Stimulated activated CD8-positive, alpha-beta memory T cell treated with anti-CD3 and anti-CD28 coated beads, Interleukin-2, amount 100 ng/mL, for 1 hour (primary cell): ENCODE measurements at places on chromosomes 6 and 20.

DNA sequence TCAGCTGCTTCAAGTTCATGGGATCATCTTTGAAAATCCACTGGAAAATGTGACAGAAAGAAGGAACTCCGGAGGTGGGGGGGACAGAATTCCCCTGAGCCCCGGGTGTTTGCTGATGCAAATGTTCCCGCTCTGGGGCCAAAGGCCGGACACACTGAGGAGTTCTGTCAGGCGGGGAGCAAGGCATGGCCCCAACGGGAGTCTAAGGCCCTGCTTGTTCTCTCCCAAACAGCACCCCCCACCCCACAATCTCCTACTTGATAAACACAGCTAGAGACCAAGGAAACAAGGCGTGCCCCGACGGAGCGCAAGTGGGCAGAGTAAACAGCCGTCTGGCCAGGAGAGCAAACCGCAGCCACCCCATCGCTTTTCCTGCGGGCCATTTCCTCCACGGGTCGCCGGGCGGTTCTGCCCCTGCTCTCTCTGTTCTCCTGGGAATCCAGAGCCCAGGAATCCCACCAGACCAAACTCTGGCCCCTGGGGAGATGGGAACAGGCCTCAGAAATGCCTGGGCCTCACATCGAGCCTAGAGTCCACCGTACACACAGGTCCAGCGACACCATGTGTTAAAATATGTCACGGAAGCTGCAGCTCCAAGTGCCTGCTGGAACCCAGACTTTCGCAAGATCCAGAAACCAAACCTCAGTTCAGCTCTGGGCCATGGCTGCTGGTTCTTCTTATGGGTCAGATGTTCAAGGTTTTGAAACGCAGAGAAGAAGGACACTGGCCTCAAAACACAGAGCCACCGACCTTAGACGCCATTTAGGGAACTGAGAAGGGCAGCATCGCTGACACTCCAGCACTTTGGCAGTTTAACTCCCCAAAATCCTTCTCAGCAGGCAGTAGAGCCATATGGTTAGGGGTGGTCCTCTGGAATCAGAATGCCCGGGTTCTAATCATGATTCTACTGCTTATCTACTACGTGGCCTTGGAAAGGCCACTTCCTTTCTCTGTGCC is 104.2 kb downstream of the PREX1 start:
- no peak for DNase-seq

- no peak for DNase-seq
Observed at GRCh38 chr6:149421132-149421531, 21.1 kb downstream of the SUMO4 start.

GRCh38 chr6:119627908-119628669 is 278.5 kb upstream of the MAN1A1 start:
- DNase-seq: no peak

DNA sequence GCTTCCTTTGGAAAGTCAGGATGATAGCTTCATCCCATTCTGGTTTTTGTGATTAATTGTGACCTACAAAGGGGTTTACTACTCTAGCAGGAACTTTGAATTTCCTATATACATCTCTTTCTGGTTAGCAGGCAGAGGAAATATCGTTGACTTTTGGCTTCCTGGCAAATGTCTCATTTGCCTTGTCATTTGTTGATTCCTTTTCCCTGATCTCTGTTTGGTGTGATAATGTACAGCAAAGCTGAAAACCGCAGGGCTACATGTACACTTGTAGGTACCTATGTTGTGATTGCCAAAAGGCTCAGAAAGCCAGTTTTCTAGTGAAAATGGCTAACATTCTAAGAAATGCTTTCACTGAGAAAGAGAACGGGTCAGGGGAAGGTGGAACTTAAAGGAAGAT is 44.3 kb downstream of the TOP1 start:
- DNase-seq: no peak

- no peak for DNase-seq
Observed at GRCh38 chr6:85568411-85568810, 25.2 kb downstream of the SNX14 start.

- no peak for DNase-seq
Observed at GRCh38 chr20:63162206-63162795, 53.6 kb downstream of the YTHDF1 start.

DNA sequence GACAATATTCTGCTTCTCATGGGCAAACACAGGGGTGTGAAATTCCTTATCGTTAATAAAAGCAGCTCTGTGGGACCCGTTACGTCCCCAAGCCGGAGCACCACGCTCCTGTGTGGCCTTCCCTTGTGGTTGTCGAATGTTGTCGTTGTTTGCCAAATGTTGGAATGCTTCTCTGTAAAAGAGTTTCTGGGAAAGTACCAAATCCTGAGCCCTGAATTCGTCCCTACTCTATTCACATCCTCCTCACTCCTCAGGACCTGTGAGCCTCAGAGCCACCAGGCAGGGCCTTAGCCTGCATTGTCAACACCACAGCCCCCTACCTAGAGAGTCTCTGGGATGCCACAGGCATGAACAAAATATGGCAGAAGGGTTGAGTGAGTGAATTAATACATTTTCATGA is 64.0 kb downstream of the THBS2 start:
- DNase-seq: no peak

DNA sequence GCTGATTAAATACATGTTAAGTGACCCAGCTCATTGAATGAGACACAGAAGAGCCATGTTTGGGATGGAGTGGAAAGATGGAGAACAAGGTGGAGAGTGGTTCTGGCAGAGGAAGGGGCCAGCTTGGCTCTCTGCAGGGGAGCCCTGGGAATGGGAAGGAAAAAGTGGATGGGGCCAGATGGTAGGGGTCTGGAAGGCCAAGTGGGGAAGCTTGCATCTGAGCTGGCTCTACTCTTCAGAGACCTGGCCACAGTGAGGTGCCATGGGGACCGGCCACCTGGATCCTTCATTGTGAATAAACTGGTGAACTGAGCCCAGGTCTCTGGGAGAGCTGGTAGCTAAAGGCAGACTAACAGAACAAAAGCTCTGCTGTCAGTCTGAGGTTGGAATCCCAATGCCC is 48.9 kb upstream of the SIRPA start:
- no peak for DNase-seq

DNA sequence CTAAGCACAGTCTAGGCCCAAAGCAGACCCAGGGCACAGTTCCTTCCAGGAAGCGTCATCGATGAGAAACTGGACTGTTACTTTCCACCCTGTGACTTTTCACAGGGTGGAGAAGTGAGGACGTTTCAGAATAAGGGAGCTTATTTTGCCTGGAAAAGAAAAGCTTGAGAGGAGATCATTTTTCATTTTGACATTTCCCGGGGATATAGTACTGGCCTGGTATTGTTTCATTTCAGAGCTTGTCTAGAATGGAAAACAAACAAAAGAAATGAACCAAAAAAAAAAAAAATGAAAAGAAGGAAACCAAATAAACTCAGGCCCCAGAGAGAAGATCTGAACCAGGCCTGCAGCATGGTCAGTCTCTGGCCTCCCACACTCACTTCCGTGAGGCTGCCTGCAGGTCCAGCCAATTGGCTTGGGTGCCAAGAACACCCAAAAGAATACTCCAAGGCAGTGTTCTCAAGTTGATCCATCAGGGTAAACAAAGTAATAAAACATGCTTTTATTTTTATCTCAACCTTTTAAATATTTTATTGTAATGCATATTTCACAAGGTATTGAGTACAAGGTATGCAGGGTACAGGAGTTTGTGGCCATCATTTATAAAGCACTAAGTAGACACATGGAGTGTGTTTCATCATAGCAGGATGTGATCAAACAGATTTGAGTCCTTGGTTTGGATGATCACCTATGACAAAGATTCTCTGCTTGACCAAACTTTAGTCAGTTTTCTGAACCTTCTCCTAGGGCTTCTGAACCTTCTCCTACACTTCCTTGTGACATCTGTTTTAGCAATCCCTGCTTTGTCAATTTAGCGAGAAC is 176.9 kb upstream of the GGTLC1 start:
- no peak for DNase-seq
